ENCODE measurements at places on chromosomes 1 and 21.
A peak's percentile ranks its signal among the peaks of the same experiment; 100 is the strongest.

DNA sequence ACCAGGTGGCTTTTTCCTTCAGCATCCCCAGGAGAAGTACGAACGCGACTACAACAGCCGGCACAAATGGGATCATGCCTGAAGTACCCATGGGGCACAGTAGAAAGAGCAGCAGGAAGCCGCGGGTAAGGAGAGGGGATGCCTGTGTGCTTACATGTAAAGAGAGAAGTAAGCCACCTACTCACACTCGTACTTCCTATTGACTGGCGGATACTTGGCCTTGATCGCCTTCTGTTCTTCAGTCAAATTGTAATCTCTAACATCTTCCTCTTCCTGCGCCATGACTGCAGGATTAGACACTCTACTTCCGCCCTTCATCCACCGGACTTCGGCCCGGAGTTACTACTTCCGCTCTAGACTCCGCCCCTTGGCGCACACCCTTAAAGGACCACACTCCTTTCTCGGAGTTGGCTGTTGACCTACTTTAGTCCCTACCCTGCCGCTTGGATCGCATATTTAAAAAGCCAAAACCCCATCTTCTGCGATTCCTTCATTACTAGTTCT is at the start of gene ZBTB8OS:
TSS of gene ZBTB8OS (minus strand) at position 303 of the 504 bp plus-strand sequence. CDS start at position 282, 21 bp downstream.
- ATAC-seq = peak; percentile 90

- no peak for ATAC-seq
Observed at GRCh38 chr1:55617288-55617982, 402.3 kb upstream of the USP24 start.

DNA sequence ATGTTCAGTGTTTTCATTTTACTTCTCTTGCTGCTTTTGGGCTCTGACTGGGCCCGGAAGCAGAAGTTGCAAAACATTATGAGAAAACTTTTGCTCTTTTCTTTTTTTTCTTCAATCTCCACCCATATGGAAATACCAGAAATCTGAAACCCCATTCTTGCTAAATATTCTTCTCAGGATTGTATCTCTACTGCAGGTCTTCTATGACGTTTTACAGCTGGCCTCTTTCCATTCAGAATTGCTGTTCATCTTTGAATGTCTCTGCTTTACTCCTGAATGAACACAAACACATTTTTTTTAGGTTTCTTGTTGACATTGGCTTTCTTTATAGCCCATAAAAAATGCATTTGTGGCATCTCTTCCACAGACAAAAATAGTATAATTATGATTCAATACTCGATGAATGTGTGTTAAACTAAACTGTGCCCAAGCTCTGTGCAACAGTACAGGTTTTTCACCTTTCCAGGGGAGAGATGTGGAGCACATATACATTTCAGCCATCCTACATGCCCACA is 18.8 kb downstream of the PTPRC start:
- peak; percentile 96 for ATAC-seq

DNA sequence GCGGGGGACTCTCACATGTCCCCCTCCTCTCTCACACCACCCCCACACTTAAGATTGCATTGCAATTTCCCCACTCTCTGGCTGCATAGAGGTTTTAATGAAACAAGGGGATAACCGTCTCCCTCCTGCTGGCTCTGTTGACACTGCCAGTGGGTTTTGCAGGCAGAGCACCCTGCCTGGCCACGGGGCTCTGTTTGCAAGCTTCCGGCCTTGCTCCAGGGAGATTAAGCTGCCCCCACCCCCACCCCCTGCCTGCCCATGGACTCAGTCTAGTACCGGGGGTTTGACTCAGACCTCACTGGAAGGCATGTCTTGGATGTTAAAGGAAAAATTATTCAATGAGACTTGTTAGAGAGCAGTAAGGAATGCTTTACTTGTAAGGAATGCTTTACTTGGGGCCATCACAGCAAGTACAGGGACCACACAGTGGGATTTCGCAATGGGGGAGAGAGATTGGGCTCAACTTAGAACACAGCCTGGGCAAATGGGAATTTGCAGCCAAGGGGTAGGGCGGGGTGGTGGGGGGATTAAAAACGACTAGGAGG is 101.0 kb downstream of the AJAP1 start:
- no peak for ATAC-seq

Measured in SK-N-SH treated with all-trans-retinoic acid at 6 μM for 48 hours (cell line).